ENCODE measurements at places on chromosomes 4 and X. TPM values are rescaled to one million over a fixed set of nuclear protein-coding genes. Genes with fewer than 3 reads are reported as not detected.

SPATA18 gene
- polyA plus RNA-seq = 2.0 TPM

PABPC5 gene
- not detected for polyA plus RNA-seq

VGLL1 gene
- 7.5 TPM for polyA plus RNA-seq

DNA sequence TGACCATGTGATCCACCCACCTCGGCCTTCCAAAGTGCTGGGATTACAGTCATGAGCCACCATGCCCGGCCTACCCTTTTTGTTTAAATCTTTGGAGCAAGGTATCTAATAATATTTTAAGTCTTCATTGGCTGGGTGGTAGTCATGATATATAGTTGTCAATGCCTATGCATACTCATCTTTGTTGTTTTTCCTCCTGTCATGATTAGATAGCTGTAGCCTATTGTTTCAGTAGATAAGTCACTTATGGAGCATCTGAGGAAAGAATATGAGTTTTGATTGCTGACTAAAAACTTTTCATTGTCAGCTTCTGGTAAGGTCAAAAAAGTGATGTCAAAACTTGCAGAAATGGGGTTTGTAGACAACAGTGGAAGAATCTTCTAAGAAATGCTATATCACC is 119.8 kb downstream of the KDM6A start:
- DNase-seq = no peak

- DNase-seq = no peak
Measured at GRCh38 chrX:148229801-148230303, 248.7 kb downstream of the FMR1NB start.

GRCh38 chrX:117752745-117753144 is 363.9 kb downstream of the KLHL13 start:
- no peak for DNase-seq

DNA sequence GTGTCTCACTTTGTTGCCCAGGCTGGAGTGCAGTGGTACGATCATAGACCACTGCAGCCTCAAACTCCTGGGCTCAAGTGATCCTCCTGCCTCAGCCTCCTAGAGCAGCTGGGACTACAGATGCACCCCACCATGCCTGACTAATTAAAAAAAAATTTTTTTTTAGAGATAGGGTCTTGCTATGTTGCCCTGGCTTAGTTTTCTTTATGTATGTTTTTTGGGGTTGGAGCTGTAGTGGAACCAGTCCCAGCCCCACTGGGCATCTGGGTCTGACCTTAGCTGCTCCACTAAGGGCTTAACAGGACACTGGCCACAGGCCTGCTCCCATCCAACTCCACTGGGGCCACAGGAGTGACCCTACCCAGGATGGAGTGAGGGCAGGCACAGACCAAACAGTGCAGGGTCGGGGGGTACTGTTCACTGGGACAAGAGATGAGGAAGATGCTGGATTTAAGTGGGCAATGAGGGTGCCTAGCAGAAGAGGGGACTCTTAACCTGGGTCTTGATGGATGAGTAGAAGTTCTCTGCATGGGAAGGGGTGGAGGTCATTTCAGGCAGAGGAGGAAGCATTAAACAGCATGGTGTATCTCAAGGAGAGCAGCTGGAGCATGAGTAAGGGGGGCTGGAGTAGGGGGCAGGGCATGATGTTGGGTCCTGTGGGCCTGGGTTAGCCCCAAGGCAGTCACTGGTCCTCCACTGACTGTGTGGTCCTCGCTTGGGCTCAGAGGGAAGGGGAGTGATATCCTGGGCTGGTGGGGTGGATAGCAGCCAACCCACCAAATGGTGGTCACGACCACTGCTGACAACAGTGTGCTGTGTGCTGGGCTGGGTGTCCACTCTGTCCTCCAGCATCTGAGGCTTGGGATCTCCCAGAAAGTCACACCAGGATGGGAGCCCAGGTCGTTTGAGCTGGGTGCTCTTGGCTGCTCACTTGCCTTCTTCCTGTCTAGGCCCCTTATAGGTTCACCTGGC is 24.1 kb upstream of the ADD1 start:
- DNase-seq = no peak

GRCh38 chr4:74450298-74450683 is 5.4 kb downstream of the AREG start:
- no peak for DNase-seq

DNA sequence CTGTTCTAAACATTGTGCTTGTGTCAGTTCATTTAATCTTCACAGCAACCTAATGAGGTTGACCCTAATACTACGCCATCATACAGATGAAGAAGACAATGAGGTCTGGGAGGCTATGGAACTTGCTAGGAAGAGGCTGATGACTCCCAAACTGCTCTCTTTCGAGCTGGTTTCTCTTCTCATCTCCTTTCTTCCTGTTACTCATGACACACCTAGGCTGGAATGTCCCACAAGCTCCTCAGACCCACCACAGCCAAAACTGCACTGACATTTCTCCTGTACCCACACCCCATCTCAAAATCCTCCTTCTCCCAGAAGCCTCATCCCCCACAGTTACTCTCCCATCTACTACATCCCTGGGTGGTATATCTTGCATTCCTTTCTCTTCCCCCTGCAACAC is 27.4 kb upstream of the PJA1 start:
- DNase-seq = peak; percentile 32

DNA sequence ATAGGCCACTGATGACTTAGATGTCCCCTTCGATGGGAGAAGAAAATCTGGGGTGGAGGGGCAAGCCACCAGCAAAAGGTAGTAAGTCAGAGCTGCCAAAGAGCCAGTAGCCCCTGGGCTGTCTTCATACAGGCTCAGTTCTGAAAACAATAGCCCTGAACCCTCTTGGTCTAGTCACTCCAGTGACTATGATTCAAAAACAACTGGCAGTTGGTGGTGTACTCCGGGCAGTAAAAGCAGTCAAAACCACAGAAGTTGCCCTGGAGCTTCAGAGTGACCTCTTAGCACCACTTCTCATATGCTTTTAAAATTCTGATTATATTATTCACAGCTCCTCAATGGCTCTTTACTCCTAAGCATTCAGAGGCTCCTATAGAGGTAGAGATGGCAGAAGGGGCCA is 164.3 kb upstream of the MAMLD1 start:
- DNase-seq = no peak

GRCh38 chrX:118503260-118504041 is 7.8 kb downstream of the DOCK11 start:
- no peak for DNase-seq

- DNase-seq = no peak
Measured at GRCh38 chr4:42420140-42420539, 22.9 kb downstream of the SHISA3 start.

GRCh38 chr4:158003212-158003611 is 169.6 kb downstream of the GASK1B start:
- no peak for DNase-seq

- no peak for DNase-seq
Measured at GRCh38 chrX:17984415-17984814, 123.3 kb upstream of the RAI2 start.

DNA sequence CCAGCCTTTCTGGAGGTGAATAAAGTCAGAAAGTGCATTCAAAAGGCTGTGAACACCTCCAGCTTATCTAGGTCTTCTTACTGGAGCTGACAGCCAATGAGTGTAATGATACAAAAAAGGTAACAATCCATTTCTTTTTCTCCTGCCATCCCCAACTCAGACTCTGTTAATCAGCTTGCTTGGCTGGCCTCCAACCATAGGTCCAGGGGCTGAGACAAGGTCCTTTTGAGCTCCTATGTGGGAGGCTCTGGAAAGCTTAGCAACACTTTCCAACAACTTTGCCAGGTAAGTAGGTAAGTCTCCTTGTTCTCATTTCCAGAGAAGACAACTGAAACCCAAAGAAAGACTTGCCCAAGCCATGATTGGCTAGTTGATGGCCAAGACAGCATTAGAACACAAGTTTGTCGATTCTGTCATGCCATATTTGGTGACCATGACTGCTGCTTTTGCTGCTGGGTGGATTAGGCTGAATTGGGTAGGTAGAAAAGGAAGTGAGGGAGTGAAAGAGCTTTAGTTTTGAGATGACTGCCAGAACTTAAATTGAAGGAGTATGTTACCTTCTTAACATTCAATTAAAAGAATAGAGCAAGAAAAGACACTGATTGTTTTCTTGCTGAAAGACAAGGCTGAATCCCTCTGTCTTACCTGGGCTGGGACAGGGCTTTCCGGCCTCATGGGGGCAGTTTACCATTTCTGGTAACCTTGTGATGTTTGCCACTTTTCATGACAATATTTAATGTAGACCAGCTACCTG is 22.8 kb downstream of the VSIG4 start:
- no peak for DNase-seq

DNA sequence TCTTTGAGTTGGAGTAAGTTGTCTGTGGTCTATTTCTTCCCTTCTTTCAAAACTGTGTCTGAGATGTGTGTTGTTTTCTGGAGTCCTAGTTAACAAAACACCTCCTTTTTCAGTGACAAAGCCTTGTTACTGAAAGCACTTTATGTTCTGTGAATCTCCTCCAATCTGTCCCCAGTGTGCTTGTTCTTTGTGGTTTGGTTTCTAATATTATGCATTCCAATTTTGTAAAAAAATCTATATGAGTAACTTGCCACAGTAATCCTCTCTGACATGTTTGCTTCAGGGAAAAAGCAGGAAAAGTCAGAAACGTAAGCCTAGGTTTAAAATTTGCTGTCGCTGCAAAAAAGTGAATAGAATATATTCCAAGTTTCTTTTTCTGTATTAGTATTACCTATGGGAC is 12.4 kb downstream of the PRRG1 start:
- no peak for DNase-seq

DNA sequence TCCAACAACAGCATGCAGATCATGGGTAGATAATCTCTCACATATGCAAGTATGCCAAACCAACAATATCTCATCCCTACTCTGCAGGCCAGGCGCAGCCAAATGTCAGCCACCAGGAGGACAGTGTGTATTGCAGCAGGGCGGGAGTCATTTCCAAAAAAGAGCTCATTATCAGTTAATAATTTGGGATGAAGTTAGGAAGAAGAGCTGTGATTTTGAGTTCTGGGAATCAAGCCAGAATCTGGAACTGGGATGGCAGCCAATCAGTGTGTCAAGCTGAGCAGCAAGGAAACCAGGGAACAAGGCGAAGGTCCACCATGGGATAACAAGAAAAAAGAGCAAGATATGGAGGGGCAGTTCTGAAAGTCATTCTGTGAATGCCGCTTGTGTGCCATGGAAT is 88.2 kb upstream of the CAMK2D start:
- DNase-seq = no peak

Data from foreskin keratinocyte (primary cell).